ENCODE measurements at places on chromosomes 16 and 17.
A peak's percentile ranks its signal among the peaks of the same experiment; 100 is the strongest.

DNA sequence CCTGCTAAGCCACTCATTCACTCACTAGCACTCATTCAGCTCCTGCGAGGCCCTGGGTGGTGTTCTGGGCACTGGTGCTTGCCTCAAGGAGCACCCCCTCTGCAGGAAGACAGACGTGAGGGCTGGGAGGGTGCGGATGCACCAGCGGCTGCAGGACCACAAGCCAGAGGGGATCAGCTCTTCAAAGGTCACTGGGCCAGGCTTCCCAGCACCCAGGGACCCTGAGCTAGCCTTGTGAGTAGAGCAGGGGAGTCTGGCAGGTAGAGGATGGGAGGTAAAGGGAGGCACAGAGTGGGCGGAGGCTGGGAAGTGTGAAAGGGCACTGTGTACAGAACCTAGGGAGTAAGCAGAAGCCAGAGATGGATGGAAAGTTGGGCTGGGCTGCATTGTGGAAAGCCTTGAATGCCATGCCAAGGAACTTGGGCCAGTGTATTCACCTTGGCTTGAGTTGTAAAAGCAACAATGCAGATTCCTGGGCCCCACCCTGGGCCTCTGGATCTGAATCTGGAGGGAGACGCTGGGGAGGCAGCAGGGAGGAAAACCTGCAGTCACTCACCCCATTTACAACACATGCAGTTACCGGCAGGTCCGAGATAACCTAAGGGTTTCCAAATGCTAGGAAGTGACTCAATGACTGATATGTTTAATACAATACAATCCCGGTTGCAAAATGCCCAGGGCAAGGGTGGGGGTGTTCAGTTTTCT, 1.7 kb downstream of the IL4R start:
- no peak for DNase-seq

- no peak for DNase-seq
Measured at GRCh38 chr16:58195344-58195743, 2.6 kb downstream of the CSNK2A2 start.

DNA sequence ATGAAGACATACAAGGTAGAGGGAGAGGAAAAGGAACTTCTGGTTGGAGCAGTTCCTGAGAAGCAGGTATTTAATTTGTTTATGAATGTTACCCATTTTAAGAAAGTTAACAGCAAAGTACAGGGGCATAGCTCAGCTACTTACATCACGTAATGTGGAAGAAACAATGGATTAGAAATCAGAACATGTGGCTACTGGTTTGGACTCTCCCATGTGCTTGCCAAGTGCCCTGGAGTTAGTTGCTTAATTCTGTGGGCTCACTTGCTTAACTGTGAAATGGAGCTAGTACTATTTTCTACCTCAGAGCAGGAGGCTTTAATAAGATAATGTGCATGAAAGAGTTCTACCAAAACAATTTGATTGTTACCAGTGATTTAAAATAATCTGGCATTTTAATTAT, 27.3 kb downstream of the RSPRY1 start:
- no peak for DNase-seq

GRCh38 chr17:47663912-47664623, 14.3 kb downstream of the KPNB1 start:
- no peak for DNase-seq

GRCh38 chr17:16013943-16014407, 14.4 kb downstream of the TTC19 start:
- peak; percentile 68 for DNase-seq

- no peak for DNase-seq
Measured at GRCh38 chr16:59324462-59324861, 590.3 kb upstream of the GOT2 start.

DNA sequence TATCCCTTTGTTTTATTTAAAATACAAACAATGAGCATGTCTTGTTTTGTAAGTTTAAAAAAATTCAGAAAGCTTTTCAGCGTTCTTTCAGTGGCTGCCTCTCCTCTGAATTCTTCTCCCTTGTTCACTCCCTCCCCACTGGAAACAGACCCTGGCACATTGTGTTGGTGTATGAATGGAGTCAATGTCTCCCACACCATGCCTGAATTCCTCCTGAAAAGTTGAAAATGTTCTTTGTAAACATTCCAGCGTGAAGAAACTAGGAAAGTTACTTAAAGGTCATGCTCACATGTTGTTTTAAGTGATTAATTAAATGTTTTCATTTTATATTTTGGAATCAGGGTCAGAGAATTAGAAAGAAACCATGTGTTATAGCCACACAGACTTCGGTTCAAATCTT, 136.9 kb upstream of the DYNLRB2 start:
- DNase-seq, result no peak

GRCh38 chr17:44556832-44557606, at the start of gene FZD2:
Gene FZD2 (plus strand): TSS chr17:44557484. CDS start chr17:44557689, 205 bp downstream.
- DNase-seq, result peak; percentile 99

GRCh38 chr17:19766421-19767270, 18.5 kb upstream of the ALDH3A1 start:
- DNase-seq, result peak; percentile 30

GRCh38 chr16:31301708-31302400, 42.1 kb downstream of the ITGAM start:
- DNase-seq, result peak; percentile 27

DNA sequence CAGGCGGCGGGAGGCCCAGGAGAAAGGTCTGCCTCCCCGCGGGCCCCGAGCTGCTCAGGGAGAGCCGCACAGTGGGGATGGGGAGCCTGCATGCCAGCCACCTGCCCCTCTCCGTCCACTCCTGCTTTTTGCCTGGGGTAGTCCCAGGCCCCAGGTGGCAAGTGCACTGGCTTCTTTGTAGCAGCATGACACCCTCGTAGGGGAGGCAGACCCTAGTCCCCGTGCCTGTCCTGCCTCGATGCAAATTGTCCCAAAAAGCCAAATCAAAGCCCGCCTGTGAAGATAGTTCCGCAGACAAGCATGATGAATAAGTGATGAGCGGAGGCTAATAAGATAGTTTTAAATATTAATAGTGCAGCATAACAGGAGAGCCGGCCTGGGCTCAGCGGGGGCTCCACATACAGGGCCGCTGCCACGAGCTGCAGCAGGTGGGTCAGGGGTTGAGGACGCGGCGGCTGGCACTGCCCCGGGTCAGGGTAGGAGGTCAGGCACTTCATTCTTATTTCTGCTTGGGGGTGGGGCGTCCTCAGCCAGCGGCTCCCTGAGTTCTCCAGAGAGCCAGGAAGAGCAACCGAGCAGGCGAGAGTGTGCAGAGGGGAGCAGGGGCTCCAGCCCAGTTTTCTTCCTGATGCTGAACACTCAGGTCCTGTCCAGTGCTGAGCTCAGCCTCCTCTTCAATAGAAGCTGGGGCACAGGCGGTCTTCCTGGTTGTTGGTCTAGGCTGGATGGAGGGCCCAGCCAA, 26.8 kb downstream of the GINS2 start:
- DNase-seq, result no peak

- DNase-seq, result no peak
Measured at GRCh38 chr16:55035029-55035428, 104.4 kb downstream of the IRX5 start.

DNA sequence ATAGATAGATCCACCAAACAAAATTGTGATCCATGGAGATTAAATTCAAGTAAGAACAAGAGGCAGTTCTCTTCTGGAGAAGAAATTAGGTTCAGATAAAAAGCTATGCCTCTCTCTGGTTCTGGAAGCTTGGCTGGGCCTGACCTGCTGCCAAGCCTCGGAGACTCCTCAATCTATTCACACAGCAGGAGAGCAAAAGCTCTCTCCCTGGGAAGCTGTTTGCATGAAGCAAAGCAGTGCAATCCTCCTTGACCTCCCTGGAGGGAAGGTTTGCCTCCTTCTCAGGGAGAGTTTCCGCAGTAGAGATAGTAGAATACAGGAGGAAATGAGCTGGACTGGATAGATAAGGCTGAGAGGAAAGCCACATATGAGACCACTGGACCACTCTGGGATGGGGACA, 78.1 kb upstream of the GNAO1 start:
- no peak for DNase-seq

DNA sequence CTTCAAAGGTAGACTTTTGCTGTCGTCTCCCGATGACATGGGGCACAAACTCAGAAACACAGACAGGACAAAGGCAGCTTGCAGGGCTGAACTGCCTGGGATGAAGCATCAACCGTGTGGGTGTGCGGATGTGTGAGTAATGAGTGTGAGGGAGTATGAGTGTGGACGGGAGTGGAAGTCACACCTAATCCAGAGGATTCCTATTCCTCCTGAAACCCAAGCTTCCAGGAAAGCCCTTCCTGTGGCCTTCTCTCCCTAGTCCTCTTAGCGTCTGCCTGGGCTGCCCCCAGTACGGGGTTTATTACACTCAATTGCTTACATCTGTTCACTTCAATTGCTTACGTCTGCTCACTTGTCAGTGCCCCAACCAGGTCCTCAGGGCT, 2.3 kb upstream of the IL4R start:
- no peak for DNase-seq

- DNase-seq, result no peak
Measured at GRCh38 chr17:68161644-68162428, 86.0 kb upstream of the AMZ2 start.

DNA sequence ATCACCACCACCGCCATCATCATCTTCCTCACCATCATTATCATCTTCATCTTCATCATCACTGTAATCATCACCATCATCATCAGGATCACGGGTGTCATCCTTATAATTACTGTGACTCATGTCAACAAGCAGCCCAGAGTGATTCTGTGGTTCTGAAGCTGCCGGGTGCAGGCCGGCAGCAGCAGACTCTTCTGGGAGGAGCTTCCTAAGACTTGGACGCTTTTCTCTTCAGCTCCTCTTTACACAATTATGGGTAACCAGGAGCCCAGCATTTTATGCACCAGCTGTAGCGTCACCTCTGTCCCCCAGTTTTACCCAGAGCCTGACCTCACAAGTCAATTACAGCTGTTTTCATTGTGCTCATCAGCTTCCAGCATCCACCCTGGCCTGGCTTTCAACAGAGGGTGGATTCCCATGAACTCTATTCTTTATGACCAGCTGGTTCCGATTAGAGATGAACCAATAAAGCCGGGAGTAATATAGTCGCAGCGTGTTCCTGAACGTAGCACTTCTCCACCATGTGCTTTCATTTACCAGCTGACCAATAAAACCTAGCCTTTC, 275.8 kb downstream of the FOXL1 start:
- DNase-seq, result peak; percentile 71

- DNase-seq, result no peak
Measured at GRCh38 chr16:11140867-11141266, 115.1 kb downstream of the SOCS1 start.

- no peak for DNase-seq
Measured at GRCh38 chr16:87954361-87954760, 3.1 kb downstream of the BANP start.

GRCh38 chr17:69978056-69978646, 96.9 kb upstream of the KCNJ16 start:
- no peak for DNase-seq

DNA sequence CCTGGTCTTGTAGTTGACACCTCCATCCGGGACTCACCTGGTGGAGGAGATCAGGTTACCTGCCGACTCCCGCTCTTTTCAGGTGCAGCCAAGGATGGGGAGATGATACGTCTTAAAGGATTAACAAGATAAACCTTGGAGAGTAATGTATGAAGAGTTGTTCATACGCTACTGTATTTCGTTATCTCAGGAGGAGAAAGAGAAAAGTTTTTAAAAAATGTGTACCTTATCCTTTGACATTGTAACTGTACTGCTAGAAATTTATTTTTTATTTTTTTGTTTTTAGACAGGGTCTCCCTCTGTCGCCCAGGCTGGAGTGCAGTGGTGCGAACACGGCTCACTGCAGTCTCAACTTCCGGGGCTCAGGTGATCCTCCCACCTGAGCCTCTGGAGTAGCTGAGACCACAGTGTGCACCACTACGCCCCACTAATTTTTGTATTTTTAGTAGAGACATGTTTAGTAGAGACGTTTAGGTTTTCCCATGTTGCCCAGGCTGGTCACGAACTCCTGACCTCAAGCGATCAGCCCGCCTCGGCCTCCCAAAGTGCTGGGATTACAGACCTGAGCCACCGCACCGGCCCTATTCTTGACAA, 764 bp upstream of the SMURF2 start:
- DNase-seq, result no peak

GRCh38 chr16:61926766-61927165, 109.5 kb downstream of the CDH8 start:
- no peak for DNase-seq

GRCh38 chr17:75806822-75807500, 22.4 kb downstream of the UNK start:
- DNase-seq, result no peak

DNA sequence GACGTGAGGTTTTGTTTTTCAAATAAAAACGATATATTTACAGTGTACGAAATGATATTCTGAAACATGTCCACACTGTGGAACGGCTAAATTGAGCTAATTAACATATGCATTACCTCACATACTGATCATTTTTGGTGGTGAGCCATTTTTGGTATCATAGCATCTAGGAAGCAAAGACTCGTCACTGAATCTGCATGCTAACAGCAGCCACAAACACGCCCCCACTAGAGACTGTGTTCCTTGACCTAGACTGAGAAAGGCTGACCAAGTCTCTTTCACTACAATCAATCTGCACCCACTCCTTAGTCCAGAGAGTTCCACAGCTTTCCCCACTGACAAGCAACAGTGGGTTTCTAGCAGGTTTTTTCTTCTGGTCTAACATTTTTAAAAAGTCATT, 29.5 kb downstream of the NPLOC4 start:
- no peak for DNase-seq
